ENCODE measurements at places on chromosomes 7 and 10. TPM values are rescaled to one million over a fixed set of nuclear protein-coding genes. Genes with fewer than 3 reads are reported as not detected.

The PWWP2B gene
- total RNA-seq, result 17.3 TPM

The NUDT13 gene
- total RNA-seq, result 1.5 TPM

The TRIM50 gene
- total RNA-seq, result not detected

The TMEM273 gene
- 11.9 TPM for total RNA-seq

The MKX gene
- total RNA-seq, result 13.1 TPM

The PNLIPRP3 gene
- total RNA-seq, result not detected

The NACAD gene
- 8.9 TPM for total RNA-seq

The AKR1C3 gene
- 6.0 TPM for total RNA-seq

The ITGB8 gene
- total RNA-seq, result 148 TPM

The SEC31B gene
- total RNA-seq, result 8.2 TPM

The SLC18A3 gene
- 1.3 TPM for total RNA-seq

The MYL10 gene
- 3.8 TPM for total RNA-seq

The OR6B1 gene
- not detected for total RNA-seq

The ATG9B gene
- 1.9 TPM for total RNA-seq

The CHAT gene
- total RNA-seq, result 1.8 TPM

The SFMBT2 gene
- 18.4 TPM for total RNA-seq

The BZW2 gene
- 77.7 TPM for total RNA-seq

The MYOZ1 gene
- 18.0 TPM for total RNA-seq

The OR2A1 gene
- 0.44 TPM for total RNA-seq

The OR2A5 gene
- total RNA-seq, result not detected

The CAMK1D gene
- 22.9 TPM for total RNA-seq

The EVX1 gene
- not detected for total RNA-seq

The TMEM229A gene
- 1.9 TPM for total RNA-seq

The RNLS gene
- 14.6 TPM for total RNA-seq

The NPC1L1 gene
- total RNA-seq, result not detected

The MYH16 gene
- not detected for total RNA-seq

The GPNMB gene
- total RNA-seq, result 110 TPM

The CFAP46 gene
- 7.5 TPM for total RNA-seq

The HELLS gene
- total RNA-seq, result 86.8 TPM

The TAC1 gene
- total RNA-seq, result 3.4 TPM

The EPHA1 gene
- total RNA-seq, result 2.1 TPM

The GAD2 gene
- 12.4 TPM for total RNA-seq

The CPA2 gene
- not detected for total RNA-seq

The HPSE2 gene
- total RNA-seq, result 0.33 TPM

The PROSER2 gene
- 7.4 TPM for total RNA-seq

The PLPP4 gene
- total RNA-seq, result 4.2 TPM

The NDUFA5 gene
- 113 TPM for total RNA-seq

The CRYGN gene
- not detected for total RNA-seq

The GRID2IP gene
- total RNA-seq, result not detected

The SAMD9L gene
- total RNA-seq, result 13.8 TPM

The HYAL4 gene
- total RNA-seq, result not detected

The KNDC1 gene
- total RNA-seq, result 8.6 TPM

The FRG2B gene
- total RNA-seq, result not detected

The GLI3 gene
- 30.2 TPM for total RNA-seq

The TFPI2 gene
- 57.5 TPM for total RNA-seq

The AMZ1 gene
- 0.11 TPM for total RNA-seq

The RET gene
- total RNA-seq, result 4.5 TPM

The NODAL gene
- 1.3 TPM for total RNA-seq

The ZNF273 gene
- total RNA-seq, result 17.6 TPM

The SH2B2 gene
- 16.7 TPM for total RNA-seq

The MXI1 gene
- total RNA-seq, result 86.3 TPM

The TEX47 gene
- not detected for total RNA-seq

The IKZF1 gene
- total RNA-seq, result 4.4 TPM

The ARMC3 gene
- 0.77 TPM for total RNA-seq

The LRMDA gene
- 14.8 TPM for total RNA-seq

Measured in camera-type eye (tissue), 1 donor.